CD4-positive, alpha-beta T cell treated with Interferon gamma for 1 hour (primary cell): ENCODE measurements at places on chromosomes 16 and 17.

GRCh38 chr17:957856-958421 is 21.6 kb downstream of the NXN start:
- DNase-seq = no peak

GRCh38 chr17:60594734-60595133 is 5.3 kb upstream of the PPM1D start:
- no peak for DNase-seq

DNA sequence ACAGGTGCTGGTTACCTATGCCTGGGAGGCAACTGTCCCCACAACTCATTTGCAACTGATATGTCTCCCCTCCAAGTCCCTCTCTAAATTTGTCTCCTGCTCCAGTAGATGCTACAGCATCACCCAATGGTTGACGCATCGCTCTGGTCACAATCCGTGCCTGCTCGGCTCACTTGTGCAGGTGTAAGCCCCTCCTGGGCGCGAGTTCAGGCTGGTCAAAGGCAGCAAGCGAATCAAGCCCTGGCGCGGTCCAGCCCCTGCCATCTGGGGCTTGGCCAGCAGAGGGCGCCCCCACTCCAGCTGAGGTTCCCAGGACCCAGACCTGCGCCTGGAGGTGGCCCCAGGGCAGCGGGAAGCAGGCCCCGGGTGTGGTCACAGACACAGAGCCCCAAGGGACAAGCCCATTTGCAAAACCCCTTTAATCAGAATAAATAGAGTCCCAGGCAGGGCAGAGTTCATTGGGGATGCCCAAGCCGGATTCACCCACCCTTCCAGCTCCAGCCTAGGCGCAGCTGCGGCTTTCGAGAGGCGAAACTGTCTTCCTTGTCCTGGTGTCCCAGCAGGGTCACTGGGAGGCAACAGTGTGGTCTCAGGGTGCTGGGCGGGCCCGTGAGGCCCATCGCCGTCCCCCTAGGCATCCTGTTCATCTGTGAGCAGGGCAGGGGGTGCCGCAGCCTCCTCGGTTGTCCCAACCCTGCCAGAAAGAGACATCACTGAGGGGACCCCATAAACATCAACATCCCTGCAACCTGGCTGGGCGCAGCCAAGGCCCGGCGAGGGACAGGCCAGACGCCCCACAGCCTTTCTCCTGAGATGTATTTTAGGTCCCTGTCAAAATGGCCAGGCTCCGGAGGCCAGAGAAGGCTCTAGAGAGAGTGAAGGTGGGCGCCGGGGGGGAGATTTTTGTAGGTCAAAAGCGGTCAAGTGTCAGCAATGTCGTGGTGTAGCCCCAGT is 15.8 kb downstream of the TMC6 start:
- DNase-seq = peak; percentile 73

DNA sequence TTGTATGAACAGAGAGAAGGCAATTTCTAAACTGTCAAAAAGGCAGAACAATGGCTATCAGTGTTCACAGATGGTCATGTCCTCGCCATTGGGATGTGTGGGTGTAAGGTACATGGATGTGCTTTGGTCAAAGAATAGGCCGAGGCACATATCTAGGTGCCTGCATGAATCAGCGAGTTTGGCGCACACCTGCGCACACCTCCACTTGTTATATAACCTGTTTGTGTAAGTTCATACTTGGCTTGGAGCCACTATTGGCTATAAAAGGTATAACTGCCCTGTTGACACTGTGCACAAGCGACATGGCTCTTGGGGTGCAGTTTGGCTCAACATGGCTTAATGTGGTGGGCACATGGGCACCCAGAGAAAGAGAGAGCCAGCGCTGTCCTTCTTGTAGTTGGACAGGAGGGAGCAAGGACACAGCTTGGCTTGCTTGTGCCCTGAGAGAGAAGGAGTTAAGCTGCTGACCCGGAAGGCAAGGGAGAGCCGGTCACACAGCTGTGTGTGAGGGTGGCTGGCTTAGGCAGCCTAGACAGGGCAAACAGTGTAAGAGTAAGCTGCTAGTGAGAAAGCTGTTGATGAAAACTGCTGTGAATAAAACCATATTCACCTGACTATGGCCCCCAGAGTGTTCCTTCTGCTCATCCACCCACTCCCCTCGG is 499.1 kb downstream of the KCNJ2 start:
- DNase-seq = no peak

- DNase-seq = no peak
These were observed 8.2 kb upstream of the PHAF1 start for GRCh38 chr16:67101311-67102082.

GRCh38 chr17:69390795-69391501 is 23.5 kb upstream of the MAP2K6 start:
- no peak for DNase-seq

DNA sequence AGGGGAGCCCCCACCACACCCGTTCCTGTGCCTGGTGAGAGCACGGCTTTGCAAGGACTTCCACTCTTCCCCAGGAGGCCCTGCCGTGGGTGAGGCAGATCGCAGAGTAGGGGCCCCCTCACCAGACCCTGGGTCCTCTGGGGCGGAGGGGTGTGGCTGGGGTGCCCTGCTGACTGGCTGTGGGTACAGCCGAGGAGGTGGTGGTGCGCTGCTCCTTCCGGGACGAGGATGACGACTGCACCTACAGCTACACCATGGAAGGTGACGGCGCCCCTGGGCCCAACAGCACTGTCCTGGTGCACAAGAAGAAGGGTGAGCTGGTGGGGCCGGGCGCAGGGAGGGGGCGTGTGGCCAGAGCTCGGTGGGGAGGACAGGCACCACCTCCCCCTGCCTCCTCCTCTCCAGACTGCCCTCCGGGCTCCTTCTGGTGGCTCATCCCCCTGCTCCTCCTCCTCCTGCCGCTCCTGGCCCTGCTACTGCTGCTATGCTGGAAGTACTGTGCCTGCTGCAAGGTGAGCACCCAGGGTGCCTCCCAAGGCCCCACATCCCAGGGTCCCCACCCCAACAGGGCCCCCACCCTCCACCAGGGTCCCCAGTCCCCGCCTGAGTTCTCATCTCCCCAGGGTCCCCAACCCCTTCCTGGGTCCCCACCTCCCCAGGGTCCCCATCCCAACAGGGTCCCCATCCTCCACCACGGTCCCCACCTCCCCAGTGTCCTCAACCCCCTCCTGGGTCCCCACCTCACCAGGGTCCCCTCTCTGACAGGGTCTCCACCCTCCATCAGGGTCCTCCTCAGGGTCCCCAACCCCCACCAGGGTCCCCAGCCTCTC is 16.1 kb downstream of the ITGB4 start:
- no peak for DNase-seq

DNA sequence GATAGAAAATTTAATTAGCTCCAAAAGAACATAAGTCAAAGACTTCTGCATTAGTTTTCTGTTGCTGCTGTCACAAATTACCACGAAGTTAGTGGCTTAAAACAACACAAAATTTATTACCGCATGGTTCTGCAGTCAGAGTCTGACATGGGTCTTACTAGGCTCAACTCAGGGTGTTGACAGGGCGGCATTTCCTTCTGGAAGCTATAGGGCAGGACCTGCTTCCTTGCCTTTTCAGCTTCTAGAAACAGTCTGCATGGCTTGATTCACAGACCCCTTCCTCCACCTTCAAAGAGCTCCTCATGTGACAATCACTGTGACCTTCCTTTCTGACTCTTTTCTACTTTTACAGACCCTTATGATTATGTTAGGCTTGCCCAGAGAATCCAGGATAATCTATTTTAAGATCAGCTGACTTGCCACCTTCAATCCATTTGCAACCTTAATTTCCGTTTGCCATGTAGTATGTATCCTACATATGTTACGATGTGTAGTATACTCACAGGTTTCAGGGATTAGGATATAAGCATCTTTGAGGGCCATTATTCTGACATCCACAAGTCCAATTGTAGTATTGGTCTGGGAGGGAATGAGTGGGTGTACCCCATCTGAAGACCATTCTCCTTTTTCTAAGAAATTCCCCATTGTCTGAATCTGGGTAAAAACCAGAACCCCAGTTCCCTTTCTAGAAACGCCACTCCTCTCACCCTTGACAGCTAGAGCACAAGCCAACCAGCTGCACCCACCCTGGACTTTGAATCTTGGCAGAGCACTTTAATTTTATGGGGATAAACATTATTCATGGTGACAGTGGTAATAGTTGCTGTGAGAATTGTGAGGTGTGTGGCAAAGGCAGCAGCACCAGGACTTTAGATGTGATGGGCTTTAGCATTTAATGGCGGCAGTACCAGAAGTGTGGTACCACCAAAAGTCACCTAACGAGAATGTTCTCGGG is 265.5 kb downstream of the KCNJ2 start:
- no peak for DNase-seq

DNA sequence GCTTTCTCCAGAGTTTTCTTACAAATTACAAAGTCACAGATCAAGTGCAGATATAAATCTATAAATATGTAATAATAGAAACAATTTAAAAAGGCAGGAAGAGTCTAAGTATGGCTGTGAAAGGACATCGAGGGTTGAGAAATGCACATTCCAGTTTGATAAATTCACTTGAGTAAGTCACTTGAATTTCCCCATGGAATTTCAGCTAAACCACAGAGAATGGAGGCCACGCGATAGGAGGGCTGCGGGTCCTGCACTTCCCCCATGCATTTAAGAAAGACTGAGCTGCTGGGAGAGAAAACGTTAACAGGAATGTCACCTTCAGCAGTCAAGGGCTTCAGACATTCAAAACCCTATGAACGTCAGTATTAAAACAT is 6.1 kb upstream of the MXRA7 start:
- no peak for DNase-seq

DNA sequence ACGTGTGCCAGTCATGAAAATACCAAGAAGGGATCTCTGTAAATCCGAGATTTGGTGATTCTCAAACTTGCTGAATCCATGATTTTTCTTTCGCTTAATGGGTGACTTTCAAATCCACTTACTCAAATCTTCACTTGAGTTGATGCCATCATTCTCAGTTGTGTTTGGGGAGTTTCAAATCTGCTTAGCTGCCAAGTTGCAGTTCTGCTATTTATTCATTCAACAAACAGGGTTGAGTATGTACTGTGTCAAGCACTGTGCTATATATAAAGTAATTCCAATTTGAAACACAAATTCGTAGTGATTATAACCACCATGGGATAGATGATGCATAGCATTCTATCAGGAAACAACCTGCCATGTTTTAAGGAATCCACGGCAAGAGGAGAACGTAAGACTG is 394.3 kb downstream of the CDH13 start:
- DNase-seq = no peak

DNA sequence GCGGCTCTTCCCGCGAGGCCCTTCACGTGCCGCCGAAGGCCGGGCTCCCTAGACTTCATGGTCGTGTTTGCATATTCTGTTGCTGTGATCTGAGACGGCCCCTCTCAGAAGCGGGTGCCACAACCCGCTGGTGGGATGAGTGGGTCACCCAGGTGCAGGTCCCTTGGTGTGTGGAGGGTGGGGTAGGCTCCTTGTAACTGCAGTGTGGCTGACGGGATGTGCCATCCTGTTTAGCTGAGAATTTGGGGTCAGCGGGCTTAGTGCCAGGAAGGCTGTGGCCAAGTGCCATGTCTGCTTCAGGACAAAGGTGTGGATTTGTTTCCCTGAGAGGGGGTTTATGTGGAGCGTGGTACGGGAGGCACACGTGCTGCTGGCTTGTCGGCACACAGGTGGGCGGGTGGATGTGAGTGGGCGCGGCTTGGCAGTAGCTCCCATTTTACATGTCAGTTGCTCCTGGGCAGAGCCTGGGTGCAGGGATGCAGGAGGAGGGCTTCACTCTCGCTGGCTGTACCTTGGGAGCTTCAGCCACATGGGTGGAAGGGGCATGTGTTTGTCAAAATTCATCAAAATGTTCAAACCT is 9.2 kb upstream of the WFIKKN1 start:
- DNase-seq = no peak

GRCh38 chr17:81712468-81713003 is 452 bp downstream of the SLC25A10 start:
- no peak for DNase-seq

- no peak for DNase-seq
These were observed 43.7 kb downstream of the HSBP1 start for GRCh38 chr16:83851473-83851872.

- DNase-seq = peak; percentile 13
These were observed 22.1 kb downstream of the SOX8 start for GRCh38 chr16:1003391-1004347.

DNA sequence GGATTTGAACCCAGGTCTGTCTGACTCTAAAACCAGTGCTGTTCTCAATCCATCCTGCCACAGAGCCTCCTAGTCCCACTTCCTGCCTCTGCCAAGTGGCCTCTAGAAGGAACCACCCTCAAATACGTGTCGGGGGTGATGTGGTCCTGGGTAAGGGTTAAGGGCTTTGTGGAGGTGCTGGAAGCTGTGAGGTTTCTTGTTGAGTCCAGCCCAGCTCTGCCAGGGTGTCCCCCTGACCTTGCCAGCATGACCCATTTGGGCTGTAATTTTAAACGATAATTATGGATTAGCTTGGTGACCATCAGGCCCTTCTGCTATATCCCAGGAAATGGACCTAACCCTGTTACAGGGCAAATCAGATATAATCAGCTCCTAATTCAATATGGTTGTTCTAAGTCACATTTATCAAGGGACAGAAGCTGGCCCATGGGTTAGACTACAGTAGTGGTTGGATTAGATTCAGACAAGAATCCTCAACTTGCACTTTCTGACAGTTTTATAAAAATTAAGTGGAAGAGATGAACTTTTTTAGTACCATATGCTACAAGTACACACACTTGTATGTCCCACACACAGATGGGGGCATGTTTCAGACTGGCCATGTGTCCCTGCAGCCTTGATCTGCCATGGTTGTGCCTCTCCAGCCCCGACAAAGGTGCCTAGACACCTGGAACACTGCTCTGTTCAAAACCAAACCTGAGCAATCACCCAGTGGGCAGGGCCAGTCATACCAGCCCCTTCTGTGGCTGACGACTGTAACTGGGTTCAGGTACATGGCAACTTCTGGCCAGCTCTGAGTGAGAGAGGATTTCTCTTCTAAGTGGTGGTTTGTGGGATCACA is 48.0 kb downstream of the SMPD3 start:
- DNase-seq = no peak

- DNase-seq = no peak
These were observed 116.4 kb downstream of the HS3ST3A1 start for GRCh38 chr17:13485327-13485726.

DNA sequence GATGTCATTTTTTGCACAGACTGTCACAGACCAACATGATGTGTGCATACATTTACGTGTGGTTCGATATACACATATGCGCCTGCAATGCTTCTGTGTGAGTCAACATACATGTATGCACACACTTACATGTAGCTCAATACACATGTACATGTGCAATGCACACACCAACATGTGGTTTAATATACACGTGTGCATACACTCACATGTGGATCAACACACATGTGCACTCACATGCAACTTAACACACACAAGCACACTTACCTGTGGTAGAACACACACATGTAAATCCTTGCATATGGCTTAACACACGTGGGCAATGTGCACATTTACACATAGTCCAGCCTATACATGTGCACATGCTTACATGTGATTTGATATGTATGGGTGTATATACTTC is 97.5 kb downstream of the CYLD start:
- DNase-seq = no peak
